ENCODE measurements at places on chromosomes 2 and 18.

GRCh38 chr18:2138552-2138951 is 432.8 kb downstream of the METTL4 start:
- no peak for DNase-seq

- peak; percentile 45 for DNase-seq
Measured at GRCh38 chr18:74499633-74500032, 3.5 kb downstream of the CNDP2 start.

GRCh38 chr2:96198921-96199320 is 9.7 kb downstream of the STARD7 start:
- DNase-seq: no peak

DNA sequence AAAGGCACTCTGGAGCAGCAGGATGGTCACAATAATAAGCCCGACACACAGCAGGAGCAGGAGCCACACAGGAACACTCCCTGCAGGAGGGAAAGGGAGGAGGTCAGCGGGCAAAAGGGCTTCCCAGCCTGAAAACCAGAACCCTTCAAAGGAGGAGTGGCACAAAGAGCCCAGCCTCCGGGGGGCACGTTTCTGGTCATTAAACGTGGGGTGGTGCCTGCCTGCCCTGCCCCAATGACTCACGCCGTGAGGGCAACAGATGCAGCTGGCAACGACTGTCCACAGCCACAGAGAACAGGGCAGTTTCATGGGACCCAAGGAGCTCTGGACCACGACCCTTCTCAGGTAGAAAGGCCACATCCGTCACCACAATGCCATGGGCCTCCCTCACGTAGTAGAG is 3.0 kb downstream of the PREB start:
- DNase-seq: no peak

GRCh38 chr2:119744335-119744939 is 15.3 kb upstream of the PTPN4 start:
- DNase-seq: peak; percentile 9
